ENCODE measurements at places on chromosomes 5 and 9.

DNA sequence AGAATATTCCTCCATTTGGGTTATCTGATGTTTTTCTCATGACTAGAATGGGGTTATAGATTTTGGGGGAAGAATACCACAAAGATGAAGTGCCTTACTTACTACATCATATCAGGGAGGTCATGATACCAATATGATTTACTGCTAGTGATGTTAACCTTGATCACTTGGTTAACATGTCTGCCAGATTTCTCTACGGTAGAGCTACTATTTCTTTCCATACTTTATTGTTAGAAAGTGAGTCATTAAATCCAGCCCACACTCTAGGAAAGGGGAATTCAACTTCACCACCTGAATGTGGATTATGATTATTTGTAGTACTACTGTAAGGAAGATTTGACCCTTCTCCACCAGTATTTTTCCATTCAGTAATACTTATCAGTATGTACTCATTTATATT lies 64.7 kb downstream of the UBE2R2 start:
- DNase-seq: no peak

GRCh38 chr9:18542837-18543405 lies 69.0 kb downstream of the ADAMTSL1 start:
- no peak for DNase-seq

- no peak for DNase-seq
Measured at GRCh38 chr5:13660072-13660471, 284.4 kb downstream of the DNAH5 start.

DNA sequence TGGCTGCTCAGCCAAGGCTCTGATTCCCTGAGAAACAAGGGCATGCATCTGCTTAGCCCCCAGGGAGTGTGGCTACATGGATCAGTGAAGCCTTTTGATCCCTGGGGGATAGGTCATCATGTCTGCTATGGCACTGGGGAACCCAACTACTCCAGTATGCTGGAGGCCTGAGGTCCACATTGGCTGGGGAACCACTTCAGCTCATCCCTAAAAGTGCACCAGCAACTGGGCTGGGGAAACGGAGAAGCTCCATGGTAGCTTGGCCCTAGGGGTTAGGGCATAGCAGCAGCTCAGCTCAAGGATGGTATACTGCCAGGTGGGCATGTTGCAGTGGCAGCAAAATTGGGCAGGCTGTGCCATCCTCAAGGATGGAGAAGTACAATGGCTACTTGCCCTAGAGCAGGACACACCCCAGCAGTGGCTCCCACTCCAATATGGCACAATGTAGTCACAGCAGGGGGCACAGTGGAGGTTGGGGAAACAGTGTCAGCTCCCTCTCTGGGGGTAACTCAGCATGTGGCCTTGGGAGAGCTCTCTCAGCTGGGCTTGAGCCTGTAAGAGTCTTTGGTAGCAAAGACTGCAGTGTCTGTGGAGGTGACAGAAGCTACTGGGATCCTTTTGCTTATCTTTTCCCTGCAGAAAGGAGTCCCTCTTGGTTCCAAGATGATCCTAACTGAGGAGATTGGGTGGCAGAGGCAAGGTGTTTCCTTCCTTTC lies 111.5 kb upstream of the FSTL4 start:
- no peak for DNase-seq

DNA sequence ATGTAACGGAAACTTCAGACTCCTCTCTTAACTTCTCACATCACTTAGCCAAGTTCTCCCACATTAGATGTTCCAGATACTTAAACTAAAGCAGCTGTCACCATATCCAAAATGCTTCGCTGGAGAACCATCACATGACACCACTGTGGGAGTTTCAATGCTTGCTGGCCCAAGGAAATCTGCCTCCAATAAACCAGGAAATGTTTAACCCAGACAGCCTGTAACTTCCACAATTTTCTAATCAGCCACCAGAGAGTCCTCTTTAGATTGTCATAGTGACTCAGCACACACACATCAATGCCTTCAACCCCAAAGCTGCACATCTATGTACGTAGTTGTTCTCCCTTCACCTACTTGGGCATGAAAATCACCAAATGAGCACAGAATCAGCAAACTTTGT lies 118.7 kb downstream of the LPAR1 start:
- DNase-seq: no peak

DNA sequence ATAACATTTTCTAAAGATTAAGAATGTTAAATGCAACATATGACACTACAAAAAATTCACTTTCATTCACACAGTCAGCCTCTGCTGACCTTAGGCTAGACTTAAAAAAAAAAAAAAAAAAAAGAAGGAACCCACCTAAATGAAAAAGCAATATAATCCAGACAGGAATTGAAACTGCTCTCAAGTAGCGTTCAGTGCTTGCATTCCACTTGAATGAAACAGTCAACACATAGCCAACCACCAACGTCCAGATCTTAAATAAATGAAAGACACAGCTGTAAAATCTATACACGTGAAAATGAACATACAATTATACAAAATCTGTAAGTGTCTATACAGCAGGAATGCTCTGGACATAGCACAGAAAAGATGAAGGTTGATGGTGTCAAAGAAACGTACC lies 11.4 kb downstream of the TMEM245 start:
- no peak for DNase-seq

DNA sequence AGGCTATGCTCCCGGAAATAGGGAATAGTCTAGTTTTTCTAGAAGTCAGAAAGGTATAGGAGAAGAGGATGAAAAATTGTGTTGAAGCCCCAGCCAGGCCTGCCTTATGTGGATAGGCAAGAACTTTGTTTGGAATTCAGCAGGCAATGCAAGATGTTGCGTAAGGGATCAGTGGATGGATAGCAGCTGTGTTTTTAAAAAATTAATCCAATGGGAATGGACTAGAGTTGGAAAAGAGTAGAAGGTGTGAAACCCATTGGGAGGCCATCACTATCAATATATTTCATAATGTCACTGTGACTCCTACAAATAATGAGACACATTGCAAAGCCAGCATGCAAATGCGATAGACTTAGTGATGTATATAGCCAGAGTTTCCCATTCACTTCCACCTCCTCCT lies 281.9 kb downstream of the MARCHF11 start:
- DNase-seq: no peak

GRCh38 chr9:104144336-104144735 lies 50.2 kb downstream of the SMC2 start:
- DNase-seq: no peak

DNA sequence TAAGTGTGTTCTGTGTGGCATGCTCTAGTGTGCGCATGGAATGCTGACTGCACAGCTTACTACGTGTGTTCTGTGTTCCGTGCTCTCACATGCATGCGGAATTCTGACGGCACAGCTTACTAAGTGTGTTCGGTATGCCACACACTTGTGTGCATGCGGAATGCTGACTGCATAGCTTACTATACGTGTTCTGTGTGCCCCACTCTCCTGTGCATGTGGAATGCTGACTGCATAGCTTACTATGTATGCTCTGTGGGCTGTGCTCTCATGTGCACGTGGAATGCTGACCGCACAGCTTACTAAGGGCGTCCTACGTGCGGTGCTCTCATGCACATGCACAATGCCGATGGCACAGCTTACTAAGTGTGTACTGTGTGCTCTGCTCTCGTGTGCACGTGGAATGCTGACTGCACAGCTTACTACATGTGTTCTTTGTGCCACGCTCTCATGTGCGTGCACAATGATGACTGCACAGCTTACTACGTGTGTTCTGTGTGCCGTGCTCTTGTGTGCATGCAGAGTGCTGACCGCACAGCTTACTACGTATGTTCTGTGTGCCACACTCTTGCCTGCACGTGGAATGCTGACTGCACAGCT lies 548.9 kb downstream of the IRX1 start:
- no peak for DNase-seq

GRCh38 chr5:67393211-67393610 lies 196.6 kb upstream of the CD180 start:
- DNase-seq: no peak

DNA sequence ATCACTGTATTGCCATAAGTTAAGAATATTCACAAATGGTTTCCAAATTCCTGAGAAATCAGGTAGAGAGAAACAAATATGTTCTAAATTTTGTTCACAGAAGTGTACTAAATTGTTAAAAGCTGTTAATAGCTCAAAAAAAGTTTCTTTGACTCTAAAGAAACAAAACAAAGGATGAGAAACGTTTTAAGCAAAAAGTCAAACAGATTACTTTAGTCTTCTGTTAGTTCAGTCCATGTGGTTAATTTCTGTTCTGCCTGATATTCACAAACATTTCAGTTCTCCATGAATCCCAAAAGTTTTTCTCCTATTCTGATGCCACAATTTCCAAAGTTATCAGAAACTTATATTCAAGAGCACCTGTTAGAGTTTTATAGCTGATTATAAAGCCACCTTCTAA lies 7.7 kb upstream of the FANCC start:
- no peak for DNase-seq

GRCh38 chr9:15310107-15310850 lies 3.3 kb upstream of the TTC39B start:
- no peak for DNase-seq

- no peak for DNase-seq
Measured at GRCh38 chr9:125407432-125407973, 145.9 kb downstream of the GAPVD1 start.

- DNase-seq: no peak
Measured at GRCh38 chr5:133267601-133268000, 215.8 kb downstream of the HSPA4 start.

GRCh38 chr9:89023740-89024139 lies 32.5 kb downstream of the S1PR3 start:
- no peak for DNase-seq

- DNase-seq: no peak
Measured at GRCh38 chr5:2208239-2208544, 325.5 kb upstream of the IRX4 start.

- no peak for DNase-seq
Measured at GRCh38 chr5:139148306-139148705, 49.9 kb downstream of the SIL1 start.

DNA sequence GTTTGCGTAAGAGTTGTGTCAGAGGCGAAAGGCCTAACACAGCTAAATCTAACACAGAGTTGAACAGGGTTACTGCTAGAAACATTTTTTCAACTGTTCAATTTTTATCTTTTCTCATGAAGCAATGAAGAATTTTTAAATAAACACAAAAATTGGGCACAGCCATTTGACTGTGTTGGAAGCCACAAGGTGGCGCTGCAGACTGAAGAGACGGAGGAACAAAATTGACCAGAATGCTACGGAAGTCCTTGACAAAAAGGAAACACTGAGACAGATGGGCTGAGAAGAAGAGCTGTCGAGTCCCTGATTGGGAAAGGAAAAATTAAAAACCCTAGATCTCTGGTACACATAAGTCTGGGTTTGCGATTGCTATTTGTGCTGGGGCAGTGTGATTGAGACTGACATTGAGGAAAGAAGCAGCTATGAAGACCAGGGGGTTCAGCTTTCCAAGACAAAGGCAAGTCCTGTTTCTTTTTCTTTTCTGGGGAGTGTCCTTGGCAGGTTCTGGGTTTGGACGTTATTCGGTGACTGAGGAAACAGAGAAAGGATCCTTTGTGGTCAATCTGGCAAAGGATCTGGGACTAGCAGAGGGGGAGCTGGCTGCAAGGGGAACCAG lies at the start of gene PCDHB9:
Gene PCDHB9 (plus strand): TSS at position 265 of the 616 bp plus-strand sequence. CDS start 158 bp downstream, at position 423.
- no peak for DNase-seq

GRCh38 chr5:763397-763796 lies 21.1 kb downstream of the ZDHHC11B start:
- DNase-seq: no peak

DNA sequence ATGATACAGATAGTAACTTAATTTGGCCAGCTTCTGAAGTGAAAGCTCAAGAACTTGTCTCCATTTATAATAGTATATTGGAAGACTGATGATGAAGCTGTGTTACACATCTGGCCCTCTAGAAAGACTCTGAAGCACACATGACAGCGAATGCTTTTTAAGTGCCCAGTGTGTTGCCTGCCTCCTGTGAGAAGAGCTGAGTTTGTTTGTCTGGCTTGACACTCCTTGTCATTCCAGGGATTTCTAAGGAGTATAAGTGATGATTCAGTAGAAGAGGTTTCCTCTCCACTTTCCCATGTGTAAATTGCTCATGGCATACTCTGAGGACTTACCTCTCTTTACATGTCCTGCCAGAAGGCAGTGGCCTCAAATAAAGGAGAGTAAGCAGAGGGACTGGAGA lies 30.4 kb upstream of the LRRTM2 start:
- no peak for DNase-seq

DNA sequence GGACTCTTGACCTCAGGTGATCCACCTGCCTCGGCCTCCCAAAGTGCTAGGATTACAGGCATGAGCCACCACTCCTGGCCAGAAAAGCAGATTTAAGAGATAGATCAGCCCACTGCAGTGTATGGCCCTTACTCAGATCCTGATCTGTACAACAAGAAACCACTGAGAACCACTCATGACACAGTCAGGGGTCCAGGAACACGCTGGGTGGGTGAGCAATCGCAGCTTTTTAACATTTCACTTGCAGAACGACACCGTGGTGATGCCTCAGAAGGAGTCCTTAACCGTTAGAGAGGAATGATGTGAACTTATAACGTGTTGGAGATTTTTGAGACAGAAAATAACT lies 45.3 kb upstream of the NSMF start:
- no peak for DNase-seq

DNA sequence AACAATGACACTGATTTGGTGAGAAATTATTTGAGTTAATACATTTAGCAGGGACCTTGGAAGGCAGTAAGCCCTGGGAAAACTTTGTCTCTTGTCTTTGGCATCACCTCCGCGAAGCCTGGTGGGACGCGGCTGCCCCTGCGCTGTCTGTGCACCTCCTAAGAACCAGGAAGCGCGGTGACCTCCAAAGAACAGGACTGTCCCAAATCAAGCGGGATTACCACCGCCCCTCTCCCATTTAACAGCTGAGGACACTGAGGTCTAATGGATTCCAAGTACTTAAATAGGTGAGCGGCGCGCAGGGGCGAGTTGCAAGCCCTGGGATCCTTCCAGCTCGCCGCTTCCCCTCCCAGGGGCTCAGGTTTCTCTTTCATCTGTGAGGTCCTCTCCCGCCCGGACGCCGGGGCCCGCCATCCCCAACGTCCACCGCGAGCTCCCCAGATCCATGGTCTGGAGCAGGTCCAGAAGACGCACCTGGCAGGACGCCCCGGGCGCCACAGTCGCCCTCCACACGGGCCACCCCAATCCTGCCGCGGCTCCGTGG lies 432 bp downstream of the STARD4 start:
- DNase-seq: no peak

- no peak for DNase-seq
Measured at GRCh38 chr5:132451387-132451786, 39.2 kb downstream of the IRF1 start.

- no peak for DNase-seq
Measured at GRCh38 chr5:149049371-149049781, 13.5 kb downstream of the SH3TC2 start.

DNA sequence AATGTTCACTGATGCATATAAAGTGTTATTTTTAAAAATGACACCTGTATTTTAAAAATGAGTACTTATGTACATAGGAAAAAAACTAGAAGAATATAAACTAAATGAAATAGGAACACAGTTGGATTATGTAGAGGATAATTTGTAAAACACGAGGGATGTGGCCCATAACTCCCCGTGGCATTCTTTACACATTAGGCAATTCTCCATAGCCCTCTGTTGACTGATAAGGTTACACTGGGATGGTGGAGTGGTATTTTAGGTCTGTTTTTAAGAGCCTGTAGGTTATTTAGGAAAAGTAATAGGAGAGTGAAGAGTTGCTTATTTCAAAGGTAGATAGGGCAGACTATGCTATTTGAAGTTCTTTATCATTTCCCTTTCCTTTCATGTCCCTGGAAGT lies 1.8 kb downstream of the CAVIN4 start:
- no peak for DNase-seq

- no peak for DNase-seq
Measured at GRCh38 chr9:77277719-77278118, 100.4 kb downstream of the VPS13A start.

- DNase-seq: no peak
Measured at GRCh38 chr9:137115394-137116026, 977 bp upstream of the DPP7 start.

GRCh38 chr9:2216591-2216990 lies 201.4 kb downstream of the SMARCA2 start:
- no peak for DNase-seq
